ENCODE measurements at places on chromosomes 1 and 21.

DNA sequence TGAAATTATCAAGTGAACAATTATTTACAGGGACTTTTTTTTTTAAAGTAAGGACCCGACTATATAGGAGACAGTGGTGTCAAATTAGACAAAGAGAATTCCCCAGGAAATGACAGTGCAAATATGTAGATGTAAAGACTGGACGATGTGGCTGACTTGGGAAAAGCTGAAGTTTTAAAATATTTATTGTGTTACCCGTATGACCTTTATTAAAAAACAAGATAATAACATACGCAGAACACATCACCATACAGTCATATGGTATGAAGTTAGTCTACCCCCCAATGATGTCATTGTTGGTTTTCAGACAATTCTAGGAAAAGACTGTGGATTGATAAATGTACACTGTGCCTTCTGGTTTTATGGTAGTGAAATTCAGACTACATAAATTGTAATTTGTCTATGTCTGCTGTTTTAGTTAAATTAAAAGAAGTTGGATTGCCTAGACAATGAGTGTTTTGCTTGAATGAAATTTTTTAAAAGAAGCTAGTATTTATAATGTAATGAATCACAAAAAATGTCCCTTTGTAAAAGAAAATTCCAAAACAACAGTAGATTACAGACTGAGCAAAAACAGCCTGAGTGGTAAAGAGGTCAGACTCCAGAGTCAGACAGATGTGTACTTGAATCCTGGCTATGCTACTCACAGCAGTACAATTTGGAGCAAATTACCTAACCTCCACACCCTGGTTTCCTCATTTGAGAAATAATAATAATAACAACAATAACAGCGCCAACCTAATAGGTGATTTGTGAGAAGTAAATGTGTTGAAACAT lies 15.5 kb upstream of the PDC start:
- DNase-seq: no peak

DNA sequence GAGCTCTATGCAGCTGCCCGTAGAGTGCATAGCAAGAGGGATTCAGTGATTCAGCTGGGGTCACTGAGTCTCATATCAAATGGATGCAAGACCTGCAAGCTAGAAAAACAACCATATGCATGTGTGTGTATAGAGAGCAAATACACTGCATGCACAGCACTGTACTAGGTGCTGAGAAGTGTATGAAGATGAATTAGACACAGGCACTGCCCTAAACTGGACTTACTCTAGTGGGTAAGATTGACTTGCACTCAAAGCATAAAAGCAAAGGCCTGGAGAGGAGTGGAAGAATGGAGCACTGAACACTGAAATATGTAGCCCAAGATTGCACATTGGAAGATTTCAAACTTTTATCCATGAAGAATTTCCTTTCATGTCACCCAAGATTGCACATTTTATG lies 5.5 kb upstream of the GBP1 start:
- DNase-seq: no peak

GRCh38 chr1:64956010-64956640 lies 10.2 kb downstream of the JAK1 start:
- DNase-seq: no peak

DNA sequence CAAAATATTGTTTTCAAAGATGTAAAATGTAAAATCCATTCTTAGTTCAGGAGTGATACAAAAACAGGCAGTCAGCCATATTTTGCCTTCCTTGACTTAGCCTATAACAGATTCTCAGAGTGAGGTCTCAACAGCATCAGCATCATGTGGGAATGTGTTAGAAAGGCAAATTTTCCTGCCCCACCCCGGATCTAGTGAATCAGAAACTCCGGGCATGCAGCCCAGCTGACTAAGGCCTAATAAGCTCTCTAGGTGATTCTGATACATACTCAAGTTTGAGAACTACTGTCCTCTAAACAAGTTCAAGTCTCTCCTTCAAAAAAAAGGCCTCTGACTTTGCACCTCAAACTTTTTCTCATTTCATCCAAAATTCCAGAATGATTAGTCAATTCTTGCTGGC lies 46.9 kb upstream of the PRRC2C start:
- no peak for DNase-seq

DNA sequence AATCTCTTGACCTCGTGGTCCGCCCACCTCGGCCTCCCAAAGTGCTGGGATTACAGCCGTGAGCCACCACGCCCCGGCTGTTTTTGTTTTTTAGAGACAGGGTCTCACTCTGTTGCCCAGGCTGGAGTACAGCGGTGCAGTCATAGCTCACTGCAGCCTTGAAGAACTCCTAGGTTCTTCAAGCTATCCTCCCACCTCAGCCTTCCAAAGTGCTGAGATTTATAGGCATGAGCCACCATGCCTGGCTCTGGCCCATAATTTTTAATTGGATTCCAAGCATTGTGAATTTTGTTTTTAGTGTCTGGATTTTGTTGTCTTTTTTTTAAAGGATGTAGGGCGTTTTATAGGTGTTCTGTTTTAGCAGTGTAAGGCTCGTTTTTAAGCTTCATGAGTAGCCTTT lies 28.6 kb upstream of the TXLNA start:
- DNase-seq: no peak

- DNase-seq: no peak
Observed at GRCh38 chr1:215971793-215972441, 404.8 kb downstream of the KCTD3 start.

- no peak for DNase-seq
Observed at GRCh38 chr1:157154940-157155514, 16.8 kb upstream of the ETV3 start.

GRCh38 chr21:38290809-38291208 lies 34.0 kb downstream of the KCNJ15 start:
- DNase-seq: no peak

DNA sequence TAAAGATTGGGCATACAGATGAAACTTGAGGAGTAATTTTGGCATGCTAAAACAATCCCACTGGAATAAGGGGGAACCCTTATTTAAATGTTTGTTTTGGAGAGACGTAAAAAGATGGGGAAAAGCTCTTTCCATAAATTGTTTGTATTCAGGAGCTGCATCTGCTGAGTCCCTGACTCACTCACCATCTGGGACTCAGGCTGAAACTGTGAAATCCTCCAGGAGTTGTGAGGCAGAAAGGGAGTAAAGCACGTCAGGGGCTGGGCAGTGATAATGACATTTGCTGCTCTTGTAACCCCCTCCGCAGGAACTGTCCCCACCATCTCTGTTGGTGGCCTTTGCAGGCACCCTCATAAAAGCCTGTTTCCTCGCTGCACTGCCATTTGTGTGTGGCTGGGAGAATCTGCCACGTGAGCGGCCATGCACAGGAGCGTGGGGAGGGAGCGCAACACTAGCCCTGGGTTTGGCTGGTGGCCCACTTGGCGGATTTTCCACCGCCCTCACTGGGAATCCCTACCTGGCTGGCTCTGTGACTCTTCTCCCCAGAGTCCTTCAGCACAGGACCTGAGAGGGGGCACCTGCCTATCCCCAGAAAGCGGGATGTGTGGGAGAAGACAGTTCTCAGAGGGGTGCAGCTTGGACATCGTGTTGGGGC lies 45.3 kb downstream of the ZSCAN20 start:
- DNase-seq: no peak

DNA sequence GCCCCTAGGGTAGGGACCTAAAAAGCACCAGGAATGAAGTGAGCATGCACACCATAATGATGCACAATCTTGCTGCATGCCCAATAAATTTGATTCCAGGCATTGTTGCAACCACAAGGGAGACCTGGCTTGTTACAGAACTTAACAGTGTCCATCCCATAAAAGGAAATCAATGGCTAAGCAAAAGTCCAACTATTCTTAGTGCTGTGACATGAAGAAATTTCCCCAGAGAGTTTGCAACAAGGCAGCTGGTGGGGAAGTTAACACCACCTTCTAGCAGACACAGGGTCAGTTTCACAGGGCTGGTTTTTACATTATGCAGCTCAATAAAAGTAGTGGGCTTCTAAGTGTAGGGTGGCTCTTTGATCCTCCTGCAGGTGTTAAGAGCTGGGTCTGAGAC lies 221.1 kb downstream of the KCNJ6 start:
- no peak for DNase-seq

GRCh38 chr1:5640845-5641244 lies 351.4 kb downstream of the NPHP4 start:
- DNase-seq: no peak

DNA sequence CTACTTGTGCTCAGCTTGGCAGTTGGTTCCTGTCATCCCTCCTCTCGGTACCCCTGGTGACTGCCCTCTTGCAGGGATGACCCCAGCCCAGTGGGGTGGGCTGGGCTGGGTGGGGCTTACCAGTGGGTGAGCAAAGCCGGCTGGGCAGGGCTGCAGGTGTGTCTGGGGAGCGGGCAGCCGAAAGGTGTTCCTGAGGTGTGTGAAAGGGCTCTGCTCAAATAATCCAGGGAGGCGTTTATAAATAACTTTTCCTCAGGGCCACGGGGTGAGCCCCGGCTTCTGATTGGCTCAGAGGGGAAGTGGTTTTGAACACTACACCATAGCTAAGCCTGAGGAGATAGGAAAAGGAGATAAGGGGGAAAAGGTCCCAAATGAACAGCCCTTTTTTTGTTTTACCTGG lies at the start of gene SLC26A9:
Gene SLC26A9 (minus strand): TSS at position 212 of the 400 bp plus-strand sequence. CDS start 7,636 bp downstream, outside the sequence.
- DNase-seq: no peak

Measured in esophagus muscularis mucosa (tissue), 4 donors.